Ecto neural progenitor cell (in vitro differentiated cells): ENCODE measurements at places on chromosomes 5 and 9.

DNA sequence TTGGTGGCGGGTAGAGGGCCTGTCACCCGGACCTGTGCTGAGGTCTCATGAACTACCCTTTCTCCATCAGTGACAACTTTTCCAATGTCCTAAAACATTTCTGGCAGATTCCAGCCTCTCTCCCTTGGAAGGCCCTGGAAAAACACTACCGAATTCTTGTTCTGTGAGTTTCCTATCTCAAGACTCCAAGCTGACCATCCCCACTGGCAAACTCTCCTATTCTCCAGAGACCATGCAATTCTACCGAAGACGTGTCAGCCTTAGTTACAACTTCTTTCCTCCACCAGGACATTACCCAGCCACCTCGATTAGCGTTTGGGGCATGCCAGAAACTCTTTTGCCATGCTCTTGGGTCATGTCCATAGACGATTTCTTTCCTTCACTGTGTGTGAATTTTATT is 26.8 kb upstream of the GABRP start:
- no peak for DNase-seq

- DNase-seq, result no peak
Measured at GRCh38 chr5:107893642-107894041, 222.9 kb upstream of the EFNA5 start.

GRCh38 chr9:91032121-91032531 is 230.5 kb downstream of the SYK start:
- no peak for DNase-seq

DNA sequence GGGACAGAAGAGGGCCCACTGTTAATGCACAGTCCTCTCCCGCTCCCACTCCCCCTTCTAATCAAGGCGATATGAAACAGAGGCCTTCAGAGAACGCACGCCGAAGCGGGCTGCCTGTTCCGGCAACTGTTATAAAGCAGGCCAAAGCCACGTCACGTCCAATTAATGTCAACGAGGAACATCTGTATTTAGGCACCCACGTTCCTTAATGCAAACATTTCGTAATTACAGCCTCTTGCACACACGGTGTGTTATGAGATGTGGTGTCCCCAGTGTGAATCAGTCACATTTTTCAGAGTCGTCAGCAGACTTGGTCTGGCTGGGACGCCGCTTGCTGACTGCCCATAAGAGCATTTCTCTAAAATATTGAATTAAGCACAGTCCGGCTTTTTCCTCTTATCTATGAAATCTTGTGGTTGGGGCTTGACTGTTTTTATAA is 339.0 kb downstream of the NSG2 start:
- no peak for DNase-seq

DNA sequence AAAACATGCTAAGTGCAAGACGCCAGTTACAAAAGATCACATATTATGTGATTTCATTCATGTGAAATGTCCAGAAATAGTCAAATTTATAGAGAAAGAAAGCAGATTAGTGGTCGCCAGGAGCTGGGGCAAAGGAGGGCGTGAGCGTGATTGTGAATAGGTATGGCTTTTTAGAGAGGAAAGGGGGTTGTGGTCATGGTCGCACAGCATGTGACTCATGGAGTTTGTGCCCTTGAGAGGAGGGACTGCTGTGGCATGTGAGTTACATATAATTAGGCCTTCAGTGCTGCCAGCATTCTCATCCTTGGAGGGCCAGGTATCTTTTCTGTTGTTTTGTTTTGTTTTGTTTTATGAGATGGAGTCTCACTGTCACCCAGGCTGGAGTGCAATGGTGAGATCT is 21.2 kb upstream of the MARCHF6 start:
- no peak for DNase-seq

GRCh38 chr5:65774346-65774745 is 52.3 kb downstream of the NLN start:
- no peak for DNase-seq

DNA sequence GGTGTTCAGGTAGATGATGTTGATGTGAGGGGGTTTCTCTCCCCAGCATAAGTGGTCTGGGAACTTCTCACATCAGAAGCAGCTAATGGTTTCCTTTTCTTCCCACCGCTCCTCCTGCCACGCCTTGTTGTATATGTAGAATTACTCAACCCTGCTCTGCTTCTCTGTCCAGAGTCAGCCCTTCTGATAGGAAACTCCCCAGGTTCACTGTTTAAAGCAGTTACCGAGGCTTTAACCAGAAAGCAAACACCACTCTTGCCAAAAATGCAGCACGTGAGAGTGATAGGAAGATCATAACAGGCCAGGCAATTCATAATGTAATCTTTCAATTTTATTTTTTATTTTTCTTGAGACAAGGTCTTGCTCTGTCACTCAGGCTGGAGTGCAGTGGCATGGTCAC is 10.5 kb upstream of the TMEM252 start:
- no peak for DNase-seq

DNA sequence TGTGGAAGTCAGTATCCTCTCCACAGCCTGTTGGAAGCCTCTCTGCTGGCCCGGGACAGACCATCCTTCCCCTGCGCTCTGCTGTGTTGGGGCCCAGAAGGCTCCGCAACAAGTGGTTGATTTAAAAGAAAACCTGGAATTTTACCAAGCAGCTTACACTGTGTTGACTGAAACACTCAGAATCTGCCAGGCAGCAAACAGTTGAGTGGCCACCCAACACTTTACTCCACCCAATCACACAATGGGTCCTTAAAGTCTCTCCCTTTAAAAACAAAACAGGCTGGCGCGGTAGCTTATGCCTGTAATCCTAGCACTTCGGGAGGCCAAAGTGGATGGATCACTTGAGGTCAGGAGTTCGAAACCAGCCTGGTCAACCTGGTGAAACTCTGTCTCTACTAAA is 28.0 kb upstream of the DMRT3 start:
- no peak for DNase-seq

DNA sequence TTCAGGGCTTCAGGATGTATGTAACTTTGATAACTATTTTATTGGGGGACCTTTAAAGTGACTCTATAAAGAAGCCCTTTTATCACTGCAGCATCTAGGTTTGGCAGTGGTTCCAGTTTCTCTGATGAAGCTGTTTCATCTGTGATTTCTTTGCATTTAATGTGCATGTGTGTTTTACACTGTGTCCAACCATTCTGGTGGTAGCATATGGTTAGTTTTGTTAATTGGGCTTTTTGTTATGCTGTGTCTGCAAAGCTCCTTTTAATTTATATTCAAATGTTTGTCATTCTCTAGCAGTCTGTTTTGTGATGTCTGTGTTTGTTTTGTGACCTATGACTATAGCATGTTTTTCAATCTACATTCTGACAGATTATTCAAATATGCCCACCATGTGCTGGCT is 294.8 kb downstream of the DNAH5 start:
- DNase-seq, result no peak

DNA sequence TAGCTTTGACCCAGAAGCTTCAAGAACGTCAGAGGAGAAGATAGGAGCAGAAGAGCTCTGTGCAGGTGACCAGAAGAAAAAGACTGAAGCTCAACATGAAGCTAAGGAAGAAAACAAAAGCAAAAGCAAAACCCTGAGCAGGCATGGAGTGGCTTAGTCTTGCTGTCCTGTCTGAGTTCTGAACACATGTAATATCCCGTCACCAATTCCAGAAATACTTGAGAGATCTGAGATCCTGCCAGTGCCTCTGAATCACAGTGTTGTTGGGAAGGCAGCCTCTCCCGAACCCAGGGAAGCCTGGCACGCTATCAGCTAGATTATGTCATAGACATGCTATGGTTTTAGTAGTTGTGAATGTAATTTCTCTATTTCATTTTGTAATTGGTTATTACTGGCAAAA is 235.7 kb downstream of the ICE1 start:
- DNase-seq, result no peak

DNA sequence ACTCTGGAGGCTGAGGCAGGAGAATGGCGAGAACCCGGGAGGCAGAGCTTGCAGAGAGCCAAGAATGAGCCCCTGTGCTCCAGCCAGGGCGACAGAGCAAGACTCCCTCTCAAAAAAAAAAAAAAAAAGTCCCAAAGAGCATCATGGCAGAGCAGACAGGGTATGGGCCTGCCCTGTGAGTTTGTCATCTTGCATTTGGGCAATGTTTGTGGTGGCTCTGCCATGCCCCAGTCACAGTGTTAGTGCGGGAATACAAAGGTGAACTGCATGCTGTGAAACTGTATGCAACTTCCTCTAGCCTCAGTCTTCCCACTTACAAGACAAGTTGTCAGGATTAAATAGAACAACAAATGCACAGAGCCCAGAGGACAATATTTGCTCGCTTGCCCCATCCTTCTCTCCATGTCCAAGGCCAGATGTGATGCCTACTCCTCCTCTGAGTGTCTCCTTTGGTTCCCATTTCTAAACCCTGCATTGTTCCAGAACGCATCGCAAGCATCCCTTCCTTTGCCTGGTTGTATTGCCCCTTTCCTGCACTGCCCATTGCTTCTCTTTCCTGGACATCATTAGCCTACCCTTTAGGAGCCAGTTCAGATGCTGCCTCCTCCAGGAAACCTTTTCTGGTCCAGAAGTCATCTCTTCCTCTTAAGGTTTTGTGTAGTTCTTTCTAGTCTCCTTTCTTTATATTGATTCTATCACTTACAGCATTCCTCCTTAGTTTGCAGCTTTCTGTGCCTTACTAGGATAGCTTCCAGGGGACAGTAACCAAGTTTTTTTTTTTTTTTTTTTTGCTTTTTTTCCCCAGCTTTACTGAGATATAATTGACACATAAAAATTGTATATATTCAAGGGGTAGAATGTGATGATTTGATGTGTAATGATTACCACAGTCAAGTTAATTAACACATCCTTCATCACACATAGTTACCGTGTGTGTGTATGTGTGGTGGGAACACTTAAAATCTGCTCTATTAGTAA is 69.0 kb upstream of the TNFAIP8 start:
- no peak for DNase-seq

- DNase-seq, result peak; percentile 46
Measured at GRCh38 chr9:106324591-106325280, 538.2 kb upstream of the ZNF462 start.

- no peak for DNase-seq
Measured at GRCh38 chr5:40733434-40733833, 22.3 kb downstream of the TTC33 start.

DNA sequence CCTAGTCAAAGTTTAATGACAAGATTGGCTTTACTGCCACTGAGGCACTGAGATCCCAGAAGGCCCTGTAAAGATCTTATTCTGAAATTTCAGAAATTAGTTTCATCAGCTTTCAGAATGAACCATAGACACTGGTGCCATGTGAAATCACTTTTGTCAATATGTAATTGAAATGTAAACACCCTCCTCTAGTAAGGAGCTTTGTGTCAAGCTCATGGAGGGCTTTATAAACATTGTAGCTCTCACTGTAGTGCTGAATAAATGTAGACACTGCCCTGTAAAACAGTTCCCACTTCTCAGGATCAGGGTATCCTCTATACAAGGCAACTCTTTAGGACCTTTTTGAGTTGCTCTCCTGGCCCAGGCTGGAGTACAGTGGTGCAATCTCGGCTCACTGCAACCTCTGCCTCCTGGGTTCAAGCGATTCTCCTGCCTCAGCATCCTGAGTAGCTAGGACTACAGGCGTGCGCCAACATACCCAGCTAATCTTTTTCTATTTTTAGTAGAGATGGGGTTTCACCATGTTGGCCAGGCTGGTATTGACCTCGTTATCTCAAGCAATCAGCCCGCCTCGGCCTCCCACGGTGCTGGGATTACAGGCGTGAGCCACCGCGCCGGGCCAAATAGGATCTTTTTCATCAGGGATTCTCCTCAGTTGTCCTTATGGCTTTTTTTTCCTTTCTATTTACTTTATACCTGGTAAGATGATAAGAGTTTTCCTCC is 1823.9 kb upstream of the CDH9 start:
- no peak for DNase-seq
